Right ventricle myocardium superior (tissue), 1 donor: ENCODE measurements at places on chromosomes 4 and X. TPM values are rescaled to one million over a fixed set of nuclear protein-coding genes. Genes with fewer than 3 reads are reported as not detected.

GRCh38 chr4:184457535-184458249, 16.7 kb downstream of the IRF2 start:
- DNase-seq, result no peak

DNA sequence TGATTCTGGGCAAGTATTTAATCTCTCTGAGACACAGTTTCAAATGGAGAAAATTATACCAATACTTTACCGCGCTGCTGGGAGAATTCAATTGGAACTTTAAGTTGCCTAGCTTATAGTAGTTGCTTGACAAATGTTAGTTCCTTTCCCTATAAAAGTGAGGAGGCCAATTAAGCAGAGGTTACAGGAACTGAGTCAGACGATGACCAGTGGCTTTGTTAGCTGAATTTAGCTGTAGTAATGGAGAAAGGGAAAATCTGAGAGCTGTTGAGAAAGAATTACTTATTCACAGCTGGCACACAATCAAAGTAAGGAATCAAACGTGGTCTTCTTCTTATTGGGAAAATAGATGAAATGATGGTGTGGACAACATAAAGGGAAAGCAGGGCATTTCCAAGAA, 29.6 kb downstream of the SMARCA1 start:
- no peak for DNase-seq

DNA sequence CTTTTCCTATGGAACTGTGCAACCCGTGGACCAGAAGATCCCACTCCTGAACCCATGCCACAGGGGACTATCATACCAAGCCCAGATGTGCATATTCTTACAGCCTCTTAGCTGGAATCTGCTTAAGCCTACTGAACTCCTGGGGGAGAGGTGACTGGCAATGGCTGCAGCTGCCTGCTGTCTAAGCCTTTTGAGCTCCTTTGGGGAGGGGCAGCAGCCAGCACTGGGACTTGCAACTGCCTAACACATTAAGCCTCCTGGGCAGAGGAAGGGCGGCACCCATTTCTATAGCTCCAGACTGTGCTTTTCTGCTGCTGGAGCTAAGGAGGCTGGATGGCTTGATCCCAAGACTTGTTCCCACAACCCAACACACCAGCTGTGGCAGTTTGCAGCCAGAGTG, 117.9 kb upstream of the VEGFC start:
- DNase-seq, result no peak

DNA sequence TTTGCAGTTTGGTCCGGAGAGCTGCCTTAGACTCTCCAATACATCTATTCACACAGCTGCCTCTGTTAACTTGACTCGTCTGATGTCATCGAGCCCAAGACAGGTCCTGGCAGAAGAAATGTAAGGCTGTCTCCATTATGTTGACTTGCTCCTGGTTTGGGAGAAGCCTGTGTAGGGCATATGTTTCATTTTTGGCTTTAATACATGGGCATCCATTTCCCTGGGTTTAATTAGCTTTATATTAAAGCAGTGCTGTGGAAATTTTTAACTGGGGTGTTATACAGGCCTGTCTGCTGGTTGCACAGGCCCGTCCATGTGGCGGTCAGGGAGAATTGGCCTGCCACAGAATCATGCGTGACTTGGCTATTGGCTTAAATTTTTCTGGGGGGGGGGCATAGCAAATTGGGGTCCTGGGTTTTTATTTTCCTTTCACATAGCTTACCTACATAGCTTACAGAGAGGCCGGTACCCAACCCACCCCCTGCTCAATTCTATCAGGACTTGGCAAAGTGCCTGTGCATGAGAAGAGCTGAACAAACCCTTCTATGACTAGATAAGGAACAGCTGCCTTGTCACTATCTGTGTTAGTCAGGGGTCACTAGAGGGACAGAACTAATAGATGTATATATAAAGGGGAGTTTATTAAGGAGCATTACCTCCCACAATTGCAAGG, 123.5 kb upstream of the WDR1 start:
- DNase-seq, result no peak

DNA sequence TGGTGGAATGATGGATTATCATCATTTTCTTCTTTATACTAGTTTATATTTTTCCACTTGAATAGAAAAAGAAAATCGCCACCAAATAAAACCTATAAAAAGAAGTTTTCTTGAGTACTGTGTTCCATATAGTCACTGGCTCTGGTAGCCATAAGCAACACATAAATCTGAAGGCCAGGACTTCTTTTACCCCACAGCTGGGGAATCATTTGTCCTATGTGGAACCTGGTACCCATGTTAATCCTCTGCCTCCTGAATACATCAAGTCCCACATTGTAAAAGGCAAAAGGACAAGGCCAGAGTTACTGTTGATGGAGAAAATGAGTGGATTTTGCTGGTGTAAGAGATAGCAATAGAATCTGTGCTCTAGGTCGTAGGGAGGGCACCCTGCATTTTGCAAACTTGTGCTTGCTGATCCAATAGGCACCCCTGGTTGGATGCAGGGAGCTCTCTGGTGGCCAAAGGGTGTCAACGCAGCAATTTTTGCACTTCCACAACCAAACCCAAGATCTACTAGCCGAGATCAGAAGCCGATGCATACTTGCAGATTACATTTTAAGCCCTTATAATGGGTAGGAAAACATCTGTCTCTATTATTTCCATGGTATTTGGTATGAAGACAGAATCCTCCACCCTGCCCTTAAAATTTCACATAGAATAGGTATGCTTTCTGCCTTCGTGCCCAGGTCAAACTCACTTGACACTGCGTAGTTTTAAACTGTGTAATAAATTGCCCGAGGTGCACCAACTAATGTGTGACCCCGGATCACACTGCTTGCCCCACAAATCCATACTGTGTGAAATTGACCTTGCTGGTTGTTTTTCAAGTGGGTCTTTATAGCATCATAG, 146.2 kb upstream of the SCML1 start:
- DNase-seq, result peak; percentile 54

The PABPC1L2A gene
- total RNA-seq, result not detected
